ENCODE measurements at places on chromosomes 11 and 22.

GRCh38 chr22:41264408-41264941, 21.5 kb downstream of the RANGAP1 start:
- DNase-seq = no peak

GRCh38 chr11:41666951-41667653, 207.7 kb upstream of the LRRC4C start:
- no peak for DNase-seq

DNA sequence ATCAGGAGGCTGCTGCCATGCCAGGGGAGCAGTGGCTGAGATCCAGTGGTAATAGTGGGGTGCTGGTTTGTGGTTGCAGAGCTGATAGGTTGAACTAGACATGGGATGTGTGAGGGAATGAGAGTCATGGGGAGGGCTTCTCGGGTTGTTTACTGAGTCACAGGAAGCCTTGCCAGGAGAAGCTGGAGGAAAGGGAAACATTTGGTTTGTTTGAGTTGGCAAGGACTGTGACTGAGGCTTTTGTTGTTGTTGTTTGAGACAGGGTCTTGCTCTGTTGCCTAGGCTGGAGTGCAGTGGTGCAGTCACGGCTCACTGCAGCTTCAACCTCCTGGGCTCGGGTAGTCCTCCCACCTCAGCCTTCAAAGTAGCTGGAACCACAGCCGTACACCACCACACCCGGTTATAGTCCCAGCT, 49.3 kb downstream of the CABIN1 start:
- no peak for DNase-seq

DNA sequence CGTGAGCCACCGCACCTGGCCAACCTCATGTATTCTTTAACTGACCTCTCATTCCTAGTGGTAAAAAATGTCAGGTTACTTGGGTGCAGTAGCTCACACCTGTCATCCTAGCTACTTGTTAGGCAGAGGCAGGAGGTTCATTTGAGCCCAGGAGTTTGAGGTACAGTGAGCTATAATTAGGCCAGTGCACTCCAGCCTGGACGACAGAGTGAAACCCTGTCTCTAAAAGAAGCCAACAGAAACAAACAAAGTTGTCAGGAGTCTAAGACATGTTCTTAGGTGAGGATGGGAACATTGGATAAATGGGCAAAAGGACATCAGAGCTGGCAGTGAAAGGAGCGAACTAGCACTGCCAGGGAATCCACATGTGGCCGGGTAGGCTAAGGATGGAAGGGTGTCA, 18.1 kb downstream of the MADD start:
- no peak for DNase-seq

GRCh38 chr11:119434591-119435330, 11.8 kb upstream of the THY1 start:
- no peak for DNase-seq

DNA sequence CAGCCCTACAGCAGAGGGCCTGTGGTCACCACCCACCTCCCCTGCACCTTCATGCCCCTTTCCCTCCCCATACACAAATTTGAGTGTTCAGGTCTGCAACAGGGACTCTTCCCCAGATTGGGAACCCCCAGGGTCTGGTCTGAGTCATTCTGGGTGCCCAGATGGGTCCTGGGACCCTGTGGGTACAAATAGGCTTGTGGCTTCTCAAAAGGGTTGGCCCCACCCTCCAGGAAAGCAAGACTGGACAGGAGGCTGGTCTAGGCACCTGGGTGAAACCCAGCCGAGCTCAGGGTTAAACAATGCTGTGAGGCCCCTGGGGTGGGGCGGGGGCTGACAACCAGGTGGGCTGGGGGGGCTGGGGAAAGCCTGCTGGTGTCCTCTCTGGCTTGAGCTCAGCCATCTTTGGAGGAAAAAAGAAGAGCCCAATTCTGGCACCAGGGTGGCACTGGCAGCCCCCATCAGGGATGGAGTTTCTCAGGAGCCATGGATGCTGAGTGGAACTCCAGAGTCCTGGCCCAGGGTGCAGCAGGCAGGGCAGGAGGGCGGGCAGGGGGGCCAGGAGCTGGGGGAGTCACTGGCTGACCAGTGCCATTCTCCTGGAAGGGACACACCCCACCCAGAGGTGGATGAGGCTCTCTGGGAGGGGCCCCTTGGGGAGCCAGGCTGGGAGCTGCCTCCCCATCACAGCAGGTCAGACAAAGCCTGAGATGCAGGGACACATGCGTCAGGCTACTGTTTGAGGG, 1.1 kb downstream of the SEPTIN5 start:
- no peak for DNase-seq

DNA sequence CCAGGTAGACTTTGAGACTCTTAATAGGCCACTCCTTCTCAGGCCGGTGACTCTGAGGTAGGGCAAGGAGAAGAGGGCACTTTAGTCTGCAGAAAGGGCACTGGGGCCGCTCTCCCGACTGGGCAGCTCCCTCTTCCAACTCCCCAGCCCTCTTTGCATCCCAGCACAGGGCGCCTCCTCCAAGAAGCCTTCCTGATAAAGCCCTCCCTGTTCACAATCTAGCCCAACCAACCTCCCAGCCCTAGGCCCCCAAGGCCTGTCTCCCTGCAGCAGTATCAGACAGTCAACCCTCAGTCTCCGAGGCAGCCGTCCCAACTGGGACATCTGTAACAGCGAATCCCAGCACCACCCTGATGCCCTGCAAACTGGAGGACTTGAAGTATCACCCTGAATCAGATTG, 14.3 kb upstream of the PDE2A start:
- DNase-seq = no peak

DNA sequence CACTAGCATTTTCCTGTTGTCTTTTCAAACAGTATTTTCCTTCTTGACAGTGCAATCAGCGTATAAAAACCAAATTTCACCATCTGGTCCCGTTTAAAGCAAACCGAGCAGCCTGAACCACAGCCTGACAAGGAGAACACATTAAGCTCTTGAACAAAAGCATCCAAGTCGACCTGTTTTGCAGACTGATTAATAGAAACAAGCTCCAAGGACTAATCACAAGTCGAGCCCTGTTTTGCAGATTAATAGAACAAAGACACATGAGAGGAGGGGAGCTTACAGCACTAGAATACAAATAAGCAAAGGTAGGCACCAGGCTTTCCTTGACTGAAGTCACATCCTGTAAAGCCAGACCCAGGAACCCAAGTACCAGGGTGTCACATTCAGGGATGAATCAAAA, 104.8 kb downstream of the MPPED2 start:
- DNase-seq = no peak

- no peak for DNase-seq
Observed at GRCh38 chr22:31491218-31491962, 1.7 kb upstream of the EIF4ENIF1 start.

- no peak for DNase-seq
Observed at GRCh38 chr11:73072935-73073481, 69.1 kb downstream of the FCHSD2 start.

GRCh38 chr11:95595973-95596489, 193.6 kb downstream of the FAM76B start:
- no peak for DNase-seq

- DNase-seq = no peak
Observed at GRCh38 chr22:31247726-31248125, 35.6 kb downstream of the LIMK2 start.

DNA sequence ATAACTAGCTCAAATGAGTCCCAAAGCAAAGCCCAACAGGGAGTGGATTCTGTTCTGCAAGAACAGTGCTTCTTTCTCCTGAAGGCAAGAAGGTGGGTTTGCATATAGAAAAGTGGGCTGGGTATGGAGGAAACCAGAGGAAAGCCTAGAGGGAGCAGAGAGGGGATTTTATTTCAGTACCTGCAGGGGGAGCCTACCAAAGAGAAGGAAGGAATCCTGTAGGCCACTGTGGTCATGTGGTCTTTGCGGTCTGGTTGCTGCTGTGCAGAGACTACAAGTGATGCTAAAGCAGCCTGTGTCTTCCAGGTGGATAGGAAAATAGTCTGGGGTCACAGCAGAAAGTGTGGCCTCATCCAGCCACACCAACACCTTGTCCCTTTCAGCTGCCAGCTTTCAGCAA, 33.2 kb upstream of the ZBTB16 start:
- peak; percentile 10 for DNase-seq

- peak; percentile 10 for DNase-seq
Observed at GRCh38 chr11:13868710-13869397, 93.7 kb upstream of the SPON1 start.

DNA sequence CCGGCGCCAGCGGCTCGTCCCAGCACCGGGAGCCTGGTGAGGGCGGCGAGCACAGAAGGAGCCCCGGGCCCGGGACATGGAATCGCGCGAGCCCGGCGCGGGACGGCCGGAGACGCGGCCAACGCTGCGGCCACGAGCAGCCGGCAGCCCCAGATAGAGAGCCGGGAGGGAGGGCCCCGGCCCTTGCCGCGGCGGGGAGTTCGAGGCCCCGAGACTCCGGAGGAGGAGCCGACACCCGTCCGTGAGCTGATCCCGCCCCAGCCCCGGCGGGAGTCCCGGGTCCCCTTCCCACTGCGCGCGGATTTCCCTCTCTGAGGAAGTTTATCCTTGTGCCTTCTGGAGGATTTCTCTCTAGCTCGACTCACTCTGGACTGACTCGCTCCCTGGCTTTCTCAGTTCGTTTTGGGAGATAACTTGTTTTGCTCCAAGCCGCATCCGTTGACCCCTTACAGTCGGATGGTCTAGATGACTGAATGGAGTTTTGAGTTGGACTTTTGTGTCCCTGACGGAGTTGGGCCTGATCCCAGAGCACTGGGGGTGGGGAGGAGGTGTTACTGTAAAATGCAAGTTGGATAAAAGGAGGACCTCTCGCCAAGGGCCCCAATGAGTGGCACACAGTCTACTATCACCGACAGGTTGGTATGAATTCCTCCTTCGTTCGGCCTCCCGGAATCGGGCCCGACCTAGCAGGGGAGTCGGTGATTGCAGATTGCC, 585 bp downstream of the ARHGEF12 start:
- DNase-seq = no peak

- DNase-seq = no peak
Observed at GRCh38 chr22:23878219-23878618, 16.0 kb upstream of the MIF start.

- no peak for DNase-seq
Observed at GRCh38 chr11:10107497-10107896, 186.5 kb downstream of the SBF2 start.

Data from T-helper 9 cell (primary cell).